ENCODE measurements at places on chromosomes 7 and 10.

GRCh38 chr7:29135846-29136245, 10.5 kb downstream of the CPVL start:
- DNase-seq = no peak

DNA sequence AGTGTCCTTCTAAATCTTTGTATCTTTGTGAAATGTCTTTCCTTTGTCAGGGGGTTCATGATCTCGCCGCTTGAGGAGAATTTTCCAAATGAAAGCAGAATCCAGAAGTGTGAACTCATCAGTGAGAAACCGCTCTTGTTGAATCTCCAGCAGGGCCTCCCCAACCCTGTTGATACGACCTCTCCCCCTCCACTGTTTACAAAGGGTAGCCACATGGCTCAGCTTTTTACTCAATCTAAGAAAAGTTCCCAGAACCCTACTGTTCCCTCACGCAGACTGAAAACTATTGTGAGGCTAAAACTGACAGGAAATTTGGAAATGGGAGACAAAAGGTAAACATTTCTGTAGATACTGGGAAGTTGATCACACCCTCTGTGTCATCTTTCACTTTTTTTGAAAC, 73.9 kb downstream of the SEMA3C start:
- no peak for DNase-seq

GRCh38 chr7:99831595-99831994, 3.8 kb downstream of the CYP3A43 start:
- DNase-seq = no peak

GRCh38 chr10:121919666-121920065, 8.2 kb downstream of the ATE1 start:
- DNase-seq = no peak
